ENCODE measurements at places on chromosomes 16 and 17.

- no peaks in the 10 kb centered on the region for H3K4me1 ChIP-seq
- no peaks in the 10 kb centered on the region for H3K36me3 ChIP-seq
- H3K27ac ChIP-seq, result no peak overlapping the region
- H3K4me3 ChIP-seq, result no peak overlapping the region
- H3K27me3 ChIP-seq, result no peaks in the 10 kb centered on the region
- no peak for DNase-seq
Measured at GRCh38 chr16:19227643-19228042, 57.9 kb upstream of the CLEC19A start.

DNA sequence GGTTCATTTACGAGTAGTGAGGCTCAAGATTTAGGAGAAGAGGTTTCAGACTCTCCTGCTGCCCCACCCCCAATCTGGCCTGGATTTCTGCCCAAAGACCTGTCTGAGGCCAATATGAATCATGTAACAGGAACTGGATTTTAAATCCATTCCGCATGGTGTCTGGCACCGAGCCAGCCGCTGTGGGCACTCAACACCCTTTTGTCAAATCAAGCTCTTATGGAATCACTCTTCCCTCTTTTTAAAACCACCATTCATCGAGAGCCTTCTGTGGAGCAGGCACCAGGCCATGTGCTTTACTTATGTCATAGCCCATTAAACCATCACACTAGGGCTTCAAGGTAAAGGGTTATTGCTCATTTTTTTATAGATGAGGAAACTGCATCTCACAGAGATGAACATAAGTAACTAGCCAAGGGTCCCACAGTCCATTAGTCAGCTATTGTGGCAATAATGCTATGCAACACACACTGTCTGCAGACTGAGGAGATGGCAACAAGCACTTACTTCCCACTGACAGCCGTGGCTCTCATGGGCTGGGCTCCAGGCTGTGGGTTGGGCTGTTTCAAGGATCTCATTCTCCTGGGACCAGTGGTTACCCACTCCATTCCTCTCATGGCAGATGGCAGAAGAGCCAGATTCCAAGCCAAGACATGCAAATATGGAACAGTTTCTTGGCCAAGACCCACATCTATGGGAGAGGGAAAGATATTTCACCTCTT, 93.6 kb downstream of the WSCD1 start:
- H3K36me3 ChIP-seq, result no peaks in the 10 kb centered on the region
- no peak overlapping the region for H3K27ac ChIP-seq
- no peaks in the 10 kb centered on the region for H3K27me3 ChIP-seq

DNA sequence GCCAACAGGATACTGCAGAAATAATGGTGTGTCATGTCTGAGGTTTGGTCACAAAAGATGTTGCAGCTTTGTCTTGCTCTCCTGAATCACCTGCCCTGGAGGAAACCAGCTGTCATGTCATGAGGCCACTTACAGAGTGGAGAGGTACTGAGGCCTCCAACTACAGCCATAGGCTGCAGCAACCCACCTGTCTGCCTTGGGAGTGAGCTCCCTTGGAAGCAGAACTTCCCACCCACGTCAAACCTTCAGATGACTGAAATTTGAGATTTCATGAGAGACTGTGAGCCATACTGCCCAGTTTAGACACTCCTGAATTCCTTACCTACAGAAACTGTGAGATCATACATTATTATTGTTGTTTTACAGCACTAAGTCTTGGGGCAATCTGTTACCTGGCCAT, 475.9 kb downstream of the HS3ST3B1 start:
- no peaks in the 10 kb centered on the region for H3K27me3 ChIP-seq
- H3K36me3 ChIP-seq, result no peaks in the 10 kb centered on the region
- H3K4me3 ChIP-seq, result no peak overlapping the region

DNA sequence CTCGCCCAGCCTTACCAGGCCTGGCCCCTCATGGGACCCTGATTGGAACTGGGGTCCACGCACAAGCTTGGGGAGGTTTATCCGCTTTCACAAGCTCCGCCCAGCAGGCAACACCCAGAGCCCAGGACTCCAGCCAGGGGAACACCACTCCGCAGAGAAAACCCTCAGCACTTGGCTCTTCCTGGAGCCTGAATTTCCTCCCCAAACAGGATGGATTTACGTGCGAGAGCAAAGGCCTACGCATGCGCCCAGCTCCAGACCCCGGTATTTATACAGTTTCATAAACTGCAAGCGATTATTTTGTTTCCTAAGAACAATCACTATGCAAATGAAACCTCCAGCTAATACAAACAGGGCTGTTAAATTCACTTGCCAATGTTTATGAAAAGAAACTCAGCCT, 22.8 kb downstream of the ZNF423 start:
- H3K27ac ChIP-seq, result no peak overlapping the region
- H3K27me3 ChIP-seq, result no peaks in the 10 kb centered on the region
- no peaks in the 10 kb centered on the region for H3K36me3 ChIP-seq
- no peaks in the 10 kb centered on the region for H3K4me1 ChIP-seq
- H3K4me3 ChIP-seq, result no peak overlapping the region
- DNase-seq, result no peak

GRCh38 chr17:15479703-15480102, 12.3 kb upstream of the CDRT4 start:
- H3K36me3 ChIP-seq, result no peaks in the 10 kb centered on the region
- H3K4me1 ChIP-seq, result no peaks in the 10 kb centered on the region
- DNase-seq, result no peak

GRCh38 chr17:35486920-35487732, 38.6 kb upstream of the SLFN13 start:
- peak overlapping the region; percentile 85 for H3K27ac ChIP-seq
- peak overlapping the region; percentile 92 for H3K4me3 ChIP-seq
- H3K27me3 ChIP-seq, result no peaks in the 10 kb centered on the region
- DNase-seq, result peak; percentile 71

- peaks cover 4% of the 10 kb centered on the region for H3K27me3 ChIP-seq
- no peaks in the 10 kb centered on the region for H3K4me1 ChIP-seq
- no peak overlapping the region for H3K27ac ChIP-seq
- no peak overlapping the region for H3K4me3 ChIP-seq
- no peaks in the 10 kb centered on the region for H3K36me3 ChIP-seq
- DNase-seq, result no peak
Measured at GRCh38 chr17:8310601-8311123, 621 bp downstream of the ARHGEF15 start.

- no peak overlapping the region for H3K27ac ChIP-seq
- no peak overlapping the region for H3K4me3 ChIP-seq
- no peak for DNase-seq
- H3K4me1 ChIP-seq, result peaks cover 7% of the 10 kb centered on the region
Measured at GRCh38 chr16:82454566-82454965, 172.2 kb upstream of the CDH13 start.

DNA sequence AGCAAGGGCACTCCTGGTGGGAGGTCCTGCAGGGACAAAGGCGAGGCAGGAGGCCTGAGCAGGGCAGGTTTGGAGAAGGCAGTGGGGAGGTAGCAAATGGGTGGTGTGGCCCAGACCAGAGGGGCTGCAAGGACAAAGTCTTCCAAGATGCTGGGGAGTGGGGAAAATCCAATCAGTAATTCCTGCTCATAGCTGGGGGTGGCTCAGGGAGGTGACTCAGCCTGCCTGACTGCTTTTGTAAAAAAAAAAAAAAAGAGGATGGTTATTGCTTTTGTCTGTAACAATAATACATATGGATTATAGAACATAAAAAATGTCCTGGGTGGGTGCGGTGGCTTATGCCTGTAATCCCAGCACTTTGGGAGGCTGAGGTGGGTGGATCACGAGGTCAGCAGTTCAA, 5.2 kb downstream of the IL34 start:
- no peak for DNase-seq
- H3K27ac ChIP-seq, result no peak overlapping the region
- no peaks in the 10 kb centered on the region for H3K27me3 ChIP-seq

DNA sequence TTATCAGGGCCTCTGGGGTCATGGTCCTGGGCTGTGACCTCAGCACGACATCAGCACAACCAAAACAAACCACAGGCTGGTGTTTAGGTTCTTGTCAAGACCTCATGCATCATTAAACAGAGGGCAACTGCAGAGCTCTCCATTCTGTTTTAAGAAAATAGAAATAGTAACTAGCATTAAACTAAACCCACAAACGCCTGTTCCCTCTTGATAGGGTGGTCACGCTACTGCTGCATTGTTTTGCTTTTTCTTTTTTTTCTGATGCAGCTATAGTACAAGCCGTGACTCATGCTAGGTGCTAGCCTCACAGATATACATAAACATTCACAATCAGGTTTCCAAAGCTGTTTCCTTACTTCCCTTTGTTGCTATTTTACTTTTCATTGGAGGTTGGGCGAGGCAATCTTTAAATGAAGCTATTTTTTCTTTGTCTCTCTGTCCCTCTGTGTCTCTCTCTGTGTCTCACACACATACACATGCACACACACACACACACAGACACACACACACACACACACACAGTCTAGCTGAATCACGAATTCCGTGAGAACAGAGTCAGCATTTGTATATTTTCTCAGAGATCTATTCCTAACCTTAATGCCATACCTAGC, 310.3 kb downstream of the CDH13 start:
- H3K4me1 ChIP-seq, result no peaks in the 10 kb centered on the region
- H3K36me3 ChIP-seq, result no peaks in the 10 kb centered on the region
- H3K4me3 ChIP-seq, result no peak overlapping the region
- no peaks in the 10 kb centered on the region for H3K27me3 ChIP-seq
- no peak overlapping the region for H3K27ac ChIP-seq

- no peaks in the 10 kb centered on the region for H3K36me3 ChIP-seq
- no peak overlapping the region for H3K27ac ChIP-seq
- H3K4me3 ChIP-seq, result no peak overlapping the region
- H3K4me1 ChIP-seq, result no peaks in the 10 kb centered on the region
Measured at GRCh38 chr16:51734220-51734619, 583.1 kb upstream of the SALL1 start.

DNA sequence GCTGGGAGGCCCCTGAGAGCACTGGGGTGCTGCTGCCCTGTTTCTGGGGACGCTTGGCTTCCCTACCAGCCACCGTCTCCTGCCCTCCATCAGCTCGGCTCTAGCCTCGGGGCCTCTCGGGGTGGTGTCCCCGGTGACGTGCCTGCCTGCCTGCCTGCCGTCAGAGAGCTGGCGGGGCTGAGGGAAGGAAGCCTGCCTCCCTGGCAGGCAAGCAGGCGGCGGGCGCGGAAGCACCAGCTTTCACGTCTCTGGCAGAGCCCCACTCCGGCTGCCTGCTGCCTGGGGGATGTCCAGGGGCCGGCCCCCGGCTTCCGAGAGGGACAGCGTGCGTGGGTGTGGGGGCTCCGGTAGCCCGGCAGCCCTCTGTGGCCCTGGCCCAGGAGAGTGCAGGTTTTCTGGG, 9.3 kb downstream of the CENPX start:
- H3K4me1 ChIP-seq, result no peaks in the 10 kb centered on the region
- H3K27me3 ChIP-seq, result no peaks in the 10 kb centered on the region
- no peak overlapping the region for H3K27ac ChIP-seq

DNA sequence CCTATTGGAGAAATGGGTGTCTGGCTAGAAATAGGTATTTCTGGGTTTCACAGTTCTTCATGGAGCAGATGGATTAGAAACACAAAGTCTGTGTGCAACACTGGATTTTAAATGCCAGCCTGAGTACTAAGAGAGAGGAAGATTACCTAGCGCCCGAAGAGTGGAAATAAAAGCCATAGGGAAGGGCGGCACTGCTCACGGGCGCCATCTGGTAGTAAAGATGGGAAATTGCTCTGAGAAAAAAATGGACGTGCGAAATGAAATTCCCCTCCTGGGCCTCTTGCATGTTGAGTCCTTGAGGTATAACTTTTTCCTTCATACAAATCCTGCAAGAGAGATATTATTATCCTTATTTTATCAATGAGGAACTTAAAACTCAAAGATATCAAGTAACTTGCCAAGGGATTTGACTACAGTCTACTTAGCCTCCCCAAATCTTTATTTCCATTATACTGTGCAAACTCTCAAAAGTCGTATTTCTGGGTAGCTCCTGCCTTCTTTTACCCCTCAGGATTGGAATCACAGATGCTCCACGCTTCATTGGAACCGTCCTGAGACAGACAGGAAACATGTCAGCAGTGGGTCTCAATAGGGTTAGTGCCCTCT, 72.8 kb downstream of the MMD start:
- no peak overlapping the region for H3K27ac ChIP-seq
- no peaks in the 10 kb centered on the region for H3K36me3 ChIP-seq

GRCh38 chr16:9837481-9837880, 344.7 kb downstream of the GRIN2A start:
- DNase-seq, result no peak
- H3K4me1 ChIP-seq, result no peaks in the 10 kb centered on the region
- H3K36me3 ChIP-seq, result no peaks in the 10 kb centered on the region
- H3K4me3 ChIP-seq, result no peak overlapping the region

DNA sequence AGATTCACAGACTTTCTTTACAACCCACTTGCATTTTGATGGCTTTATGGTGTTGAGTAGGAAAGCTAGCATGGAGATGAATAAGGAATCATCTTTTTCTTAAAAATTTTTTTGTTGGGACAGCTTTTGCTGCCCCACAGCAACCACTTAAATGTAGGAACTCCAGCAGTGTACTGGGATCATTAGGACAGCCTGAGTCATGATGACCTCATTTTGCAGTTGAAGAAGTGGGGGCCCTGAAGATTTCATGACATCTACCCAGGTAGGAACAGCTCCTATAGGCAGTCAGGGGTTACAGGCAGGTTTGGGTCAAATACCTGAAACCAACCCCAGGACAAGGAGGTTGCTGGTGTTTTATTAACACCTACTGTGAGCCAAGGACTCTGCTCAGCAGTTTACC, 2.1 kb downstream of the METTL22 start:
- H3K27ac ChIP-seq, result no peak overlapping the region
- peaks cover 15% of the 10 kb centered on the region for H3K4me1 ChIP-seq
- H3K27me3 ChIP-seq, result no peaks in the 10 kb centered on the region

DNA sequence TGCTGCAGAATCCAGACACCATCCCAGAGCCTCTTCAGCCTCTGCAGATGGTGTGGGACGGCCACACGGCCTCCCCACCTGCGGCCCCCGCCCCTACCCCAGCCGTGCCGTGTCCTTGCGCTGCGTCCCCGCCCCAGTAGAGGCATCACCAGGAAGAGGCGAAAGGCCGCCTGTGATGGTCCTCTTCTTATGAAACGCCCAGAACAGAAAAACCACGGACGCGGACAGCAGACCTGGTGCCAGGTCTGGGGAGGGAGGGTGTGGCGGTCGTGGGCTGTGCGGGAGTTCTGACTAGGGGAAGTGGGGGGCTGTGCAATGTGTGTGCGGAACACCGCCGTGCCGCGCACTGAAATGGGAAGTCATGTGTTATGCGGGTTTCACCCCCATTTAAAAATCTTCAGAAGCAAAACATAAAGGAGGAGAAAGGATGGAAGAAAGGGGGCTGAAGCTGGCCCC, 25.5 kb downstream of the ACSF3 start:
- no peak overlapping the region for H3K27ac ChIP-seq
- no peak overlapping the region for H3K4me3 ChIP-seq
- no peaks in the 10 kb centered on the region for H3K27me3 ChIP-seq
- no peak for DNase-seq
- H3K4me1 ChIP-seq, result peaks cover 53% of the 10 kb centered on the region

GRCh38 chr17:8420041-8420934, 15.4 kb upstream of the NDEL1 start:
- peaks cover 12% of the 10 kb centered on the region for H3K27me3 ChIP-seq
- no peaks in the 10 kb centered on the region for H3K36me3 ChIP-seq
- no peaks in the 10 kb centered on the region for H3K4me1 ChIP-seq
- H3K27ac ChIP-seq, result peak overlapping the region; percentile 64
- no peak overlapping the region for H3K4me3 ChIP-seq

GRCh38 chr17:19338031-19338990, 24.2 kb downstream of the B9D1 start:
- no peaks in the 10 kb centered on the region for H3K27me3 ChIP-seq
- H3K4me1 ChIP-seq, result no peaks in the 10 kb centered on the region
- H3K27ac ChIP-seq, result no peak overlapping the region

Measured in CD8-positive, alpha-beta memory T cell (primary cell).